Right cardiac atrium (tissue), 5 donors: ENCODE measurements at places on chromosomes 16 and 17. TPM values are rescaled to one million over a fixed set of nuclear protein-coding genes. Genes with fewer than 3 reads are reported as not detected.
A peak's percentile ranks its signal among the peaks of the same experiment; 100 is the strongest.

Gene SLC16A3
- 13.6 TPM for total RNA-seq

Gene TMEM106A
- total RNA-seq = 4.9 TPM

Gene FUS
- total RNA-seq = 144 TPM

Gene ARMC5
- total RNA-seq = 6.8 TPM

Gene FXR2
- total RNA-seq = 109 TPM

Gene MYH8
- not detected for total RNA-seq

Gene ZNF747
- total RNA-seq = 9.1 TPM

Gene HERPUD1
- total RNA-seq = 126 TPM

Gene CD300E
- total RNA-seq = 0.75 TPM

Gene CES2
- total RNA-seq = 47.6 TPM

Gene SLC5A10
- total RNA-seq = 2.3 TPM

Gene RDM1
- not detected for total RNA-seq

Gene KDM8
- total RNA-seq = 5.0 TPM

Gene TPSB2
- total RNA-seq = 3.7 TPM

Gene CCL11
- 5.5 TPM for total RNA-seq

Gene MT1A
- 27.5 TPM for total RNA-seq

Gene NHLRC4
- 0.51 TPM for total RNA-seq

DNA sequence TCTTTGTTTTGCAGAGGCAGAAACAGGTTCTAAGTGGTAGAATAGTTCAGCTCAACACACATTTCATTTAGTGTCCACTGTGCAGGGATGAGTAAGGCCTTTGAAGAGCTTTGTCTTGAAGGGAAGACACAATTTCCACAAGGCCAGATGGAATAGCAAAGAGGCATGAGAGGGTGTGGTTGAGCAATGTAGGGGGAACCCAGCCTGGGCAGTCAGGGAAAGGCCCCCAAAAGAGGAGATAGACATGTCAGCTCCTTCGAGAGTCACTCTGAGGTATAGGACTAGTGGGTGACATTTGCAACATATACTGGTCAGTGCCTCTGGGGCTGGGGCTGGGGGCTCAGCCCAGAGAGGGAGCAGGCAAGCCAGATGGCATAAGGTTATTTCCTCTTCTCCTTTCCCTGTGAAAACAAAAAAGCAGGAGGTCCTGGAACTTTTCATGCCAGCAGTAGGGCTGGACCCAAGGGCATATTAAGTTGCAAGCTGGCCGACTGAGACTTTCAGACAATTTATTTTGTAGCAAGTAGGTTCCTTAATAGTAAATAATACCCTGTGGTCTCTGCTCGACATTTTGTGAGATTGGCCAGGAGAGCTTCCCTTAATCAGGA, 7.1 kb downstream of the ALKBH5 start:
- DNase-seq = no peak

DNA sequence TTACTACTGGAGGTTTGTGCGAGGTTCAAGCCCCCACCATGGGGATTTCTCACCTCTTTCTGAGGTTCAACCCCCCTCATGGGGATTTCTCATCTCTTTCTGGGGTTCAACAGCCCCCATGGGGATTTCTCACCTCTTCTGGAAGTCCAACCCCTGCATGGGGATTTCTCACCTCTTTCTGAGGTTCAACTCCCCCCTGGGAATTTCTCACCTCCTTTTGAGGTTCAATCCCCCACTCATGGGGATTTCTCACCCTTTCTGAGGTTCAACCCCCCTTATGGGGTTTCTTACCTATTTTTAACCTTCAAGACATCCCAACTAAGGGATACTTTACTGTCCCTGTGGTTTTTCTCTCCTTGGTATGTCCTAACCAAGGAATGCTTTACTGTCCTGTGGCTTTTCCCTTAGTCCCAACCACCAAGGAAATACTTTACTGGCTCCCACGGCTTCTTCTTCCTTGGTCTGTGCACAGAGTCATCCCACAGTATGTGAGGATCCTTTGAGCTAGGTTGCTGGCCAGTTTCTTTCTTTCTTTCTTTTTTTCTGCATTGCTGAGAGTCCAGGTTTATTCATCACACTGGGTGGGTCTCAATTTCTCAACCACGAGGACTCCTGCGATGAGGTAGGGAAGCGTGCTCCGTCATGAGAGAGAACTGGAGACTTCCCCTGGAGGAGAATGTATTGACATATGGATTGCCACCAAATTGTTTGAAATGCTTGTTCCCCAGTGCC, 2140.2 kb downstream of the TP53TG3F start:
- DNase-seq = no peak

DNA sequence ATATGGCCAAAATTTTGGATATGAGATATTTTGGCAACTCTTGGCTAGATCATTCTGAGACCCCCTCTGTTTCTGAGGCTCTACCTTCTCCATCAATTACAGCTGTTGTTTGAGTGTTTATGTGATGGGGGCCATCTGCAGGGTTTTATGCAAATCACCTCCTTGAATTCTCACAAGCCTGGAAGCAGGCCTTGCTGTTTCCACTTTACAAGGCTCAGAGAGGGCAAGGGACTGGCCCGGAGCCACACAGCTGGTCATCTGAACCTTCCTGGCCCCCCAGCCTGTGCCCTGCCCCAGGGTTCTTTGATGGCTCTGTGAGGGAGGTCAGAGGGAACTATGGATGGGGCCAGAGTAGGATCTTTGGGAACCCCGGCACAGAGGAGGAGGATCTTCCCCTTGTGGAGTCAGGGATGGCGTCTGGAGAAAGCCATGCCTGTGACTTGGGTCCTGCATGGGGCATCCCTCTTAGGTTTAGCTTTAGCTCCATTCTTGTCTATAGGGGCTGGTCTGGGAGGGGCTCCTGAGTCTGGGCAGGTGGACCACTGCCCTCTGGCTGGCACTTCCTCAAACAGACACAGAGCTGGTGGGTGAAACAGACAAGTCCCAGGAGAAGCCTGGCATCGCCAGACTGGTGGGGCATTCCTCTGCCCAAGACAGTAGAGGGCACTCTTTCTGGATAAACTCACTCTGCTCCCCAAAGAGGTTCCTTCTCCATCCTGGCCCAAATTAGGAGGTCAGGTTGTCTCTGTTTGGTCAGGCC, 26.2 kb downstream of the IL21R start:
- DNase-seq = no peak

DNA sequence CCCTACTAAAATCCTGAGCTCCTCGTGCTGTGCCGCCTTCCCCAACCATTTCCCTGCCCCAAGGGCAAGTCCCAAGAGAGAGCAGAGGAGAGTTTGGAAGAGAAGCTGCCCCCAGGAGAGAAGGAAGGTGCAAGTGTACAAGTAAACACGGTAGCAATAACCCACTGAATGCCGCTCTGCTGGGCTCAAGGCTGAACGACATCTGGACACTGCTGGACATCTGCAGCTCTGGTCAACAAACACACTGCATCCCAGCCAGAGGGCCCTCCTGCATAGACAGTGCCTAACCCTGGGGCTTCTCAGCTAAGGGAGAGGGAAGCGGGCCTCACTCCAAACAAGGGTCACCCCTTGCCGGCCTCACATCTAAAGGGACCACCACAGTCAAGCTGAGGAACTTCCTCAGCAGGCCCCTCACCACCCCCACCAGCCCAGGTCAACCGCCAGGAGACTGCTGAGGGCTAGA, 12.7 kb downstream of the JUP start:
- peak; percentile 50 for DNase-seq

DNA sequence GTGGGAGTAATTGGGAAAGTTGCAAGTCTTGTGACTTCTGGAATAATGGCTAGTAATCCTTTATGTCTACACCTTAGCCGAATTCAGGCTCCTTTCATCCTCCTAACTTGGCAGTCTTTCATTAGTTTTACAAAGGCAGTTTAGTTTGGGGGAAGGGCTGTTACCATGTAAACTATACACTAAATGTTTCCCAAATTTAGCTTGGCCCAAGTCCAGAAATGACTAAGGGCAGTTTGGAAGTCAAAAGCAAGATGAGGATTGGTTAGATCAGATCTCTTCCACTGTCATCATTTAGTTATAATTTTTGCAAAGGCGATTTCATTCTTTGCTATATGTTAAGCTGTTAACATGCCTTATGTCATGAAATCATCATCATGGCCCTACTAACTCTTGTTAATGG, 115.4 kb upstream of the CACNG3 start:
- DNase-seq = no peak

DNA sequence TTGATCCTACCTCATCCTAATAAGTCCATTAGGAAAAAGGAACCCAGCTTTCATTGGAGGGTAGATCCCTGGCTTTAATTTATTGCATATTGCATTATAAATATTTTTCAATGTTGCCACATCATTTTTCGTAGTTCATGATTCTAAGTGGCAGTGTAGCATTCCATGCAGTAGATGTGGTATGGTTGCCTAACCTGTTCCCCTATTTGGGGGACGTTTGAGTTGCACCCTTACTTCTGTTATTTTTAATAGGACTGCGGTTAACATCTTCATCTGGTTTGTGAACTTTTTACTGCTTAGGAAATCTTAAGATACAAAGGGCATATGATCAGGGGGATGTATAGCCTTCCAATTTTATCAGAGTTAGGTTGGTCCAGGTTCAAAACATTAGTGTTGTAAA, 5.4 kb downstream of the SCPEP1 start:
- DNase-seq = no peak

DNA sequence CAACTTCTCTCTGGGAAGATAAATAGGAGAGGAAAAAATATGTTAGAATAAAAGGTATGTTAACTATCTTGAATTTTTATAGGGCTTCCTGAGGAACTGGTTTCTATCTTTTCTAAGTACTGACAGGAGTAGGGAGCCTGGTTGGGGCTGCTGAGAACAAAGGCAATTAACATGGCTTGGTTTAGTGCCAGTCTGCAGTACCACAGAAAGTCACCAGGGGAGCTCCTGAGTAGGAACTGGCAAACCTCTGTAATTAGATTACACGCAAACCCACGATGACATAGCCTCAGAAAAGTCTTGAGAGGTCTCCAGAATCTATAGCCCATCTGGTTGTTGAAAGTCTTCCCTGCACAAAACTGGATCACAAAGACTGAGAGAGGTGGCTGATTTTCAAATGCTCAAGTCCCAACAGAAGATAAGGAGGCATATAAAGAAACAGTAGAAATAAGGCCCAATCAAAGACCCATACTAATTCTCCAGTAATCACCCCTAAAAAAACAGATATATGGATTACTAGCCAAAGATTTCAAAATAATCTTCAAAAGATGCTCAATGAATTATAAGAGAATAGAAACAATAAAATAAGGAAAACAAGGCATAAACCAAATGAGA, 11.7 kb upstream of the CNTNAP4 start:
- DNase-seq = no peak

GRCh38 chr17:74918906-74919305, 4.1 kb downstream of the USH1G start:
- no peak for DNase-seq

DNA sequence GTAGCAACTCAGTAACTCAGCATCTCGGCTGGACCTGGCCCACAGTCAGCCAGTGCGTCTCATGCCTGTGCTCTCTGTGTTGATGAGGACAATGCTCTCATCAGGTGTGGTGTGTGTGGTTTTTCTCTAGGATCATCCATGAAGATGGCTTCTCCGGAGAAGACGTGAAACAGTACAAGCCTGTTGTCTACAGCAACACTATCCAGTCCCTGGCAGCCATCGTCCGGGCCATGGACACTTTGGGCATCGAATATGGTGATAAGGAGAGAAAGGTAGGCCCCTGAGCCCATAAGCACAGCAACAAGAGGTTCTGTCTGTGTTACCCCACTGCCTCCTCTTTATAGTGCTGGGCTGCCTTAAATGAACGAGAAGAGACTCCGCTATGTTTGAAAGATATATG, 84.5 kb downstream of the GNAO1 start:
- no peak for DNase-seq

DNA sequence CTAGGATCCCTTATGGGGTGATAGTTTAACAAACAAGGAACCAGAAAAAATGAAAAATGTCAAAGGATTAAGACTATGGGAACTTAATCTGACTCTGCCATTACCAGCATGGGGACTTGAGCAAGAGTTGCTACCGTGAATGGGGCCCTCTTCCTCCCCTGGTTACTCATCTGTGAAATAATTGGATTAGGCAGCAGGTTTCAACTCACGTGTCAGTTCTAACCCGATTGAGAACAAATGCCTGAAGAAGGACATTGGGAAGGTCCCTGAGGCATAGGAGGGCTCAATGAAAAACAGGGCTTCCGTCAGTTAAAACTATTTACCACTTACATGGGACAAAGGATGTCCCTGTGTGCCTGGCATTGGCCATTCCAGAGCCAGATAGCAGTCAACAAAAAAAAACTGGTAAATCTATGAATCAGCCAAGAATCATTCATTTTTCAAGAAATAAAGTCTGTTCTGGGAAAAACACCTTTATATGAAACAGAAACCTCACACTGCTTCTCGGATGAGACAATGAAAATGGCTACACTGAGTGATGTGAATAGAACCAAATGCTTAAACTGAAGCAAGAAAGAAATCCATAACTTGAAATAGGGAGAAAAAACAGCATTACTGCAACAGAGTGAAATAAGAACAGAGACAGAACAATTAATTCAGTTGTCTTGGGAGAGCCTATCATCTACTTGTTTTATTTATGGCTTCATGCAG, 104.3 kb downstream of the ADAMTS18 start:
- DNase-seq = no peak

GRCh38 chr17:71799657-71800056, 321.2 kb upstream of the SOX9 start:
- DNase-seq = no peak

- DNase-seq = peak; percentile 71
Observed at GRCh38 chr16:3879258-3879886, 1.1 kb downstream of the CREBBP start.

- no peak for DNase-seq
Observed at GRCh38 chr17:44990994-44991393, 22.9 kb upstream of the C1QL1 start.

DNA sequence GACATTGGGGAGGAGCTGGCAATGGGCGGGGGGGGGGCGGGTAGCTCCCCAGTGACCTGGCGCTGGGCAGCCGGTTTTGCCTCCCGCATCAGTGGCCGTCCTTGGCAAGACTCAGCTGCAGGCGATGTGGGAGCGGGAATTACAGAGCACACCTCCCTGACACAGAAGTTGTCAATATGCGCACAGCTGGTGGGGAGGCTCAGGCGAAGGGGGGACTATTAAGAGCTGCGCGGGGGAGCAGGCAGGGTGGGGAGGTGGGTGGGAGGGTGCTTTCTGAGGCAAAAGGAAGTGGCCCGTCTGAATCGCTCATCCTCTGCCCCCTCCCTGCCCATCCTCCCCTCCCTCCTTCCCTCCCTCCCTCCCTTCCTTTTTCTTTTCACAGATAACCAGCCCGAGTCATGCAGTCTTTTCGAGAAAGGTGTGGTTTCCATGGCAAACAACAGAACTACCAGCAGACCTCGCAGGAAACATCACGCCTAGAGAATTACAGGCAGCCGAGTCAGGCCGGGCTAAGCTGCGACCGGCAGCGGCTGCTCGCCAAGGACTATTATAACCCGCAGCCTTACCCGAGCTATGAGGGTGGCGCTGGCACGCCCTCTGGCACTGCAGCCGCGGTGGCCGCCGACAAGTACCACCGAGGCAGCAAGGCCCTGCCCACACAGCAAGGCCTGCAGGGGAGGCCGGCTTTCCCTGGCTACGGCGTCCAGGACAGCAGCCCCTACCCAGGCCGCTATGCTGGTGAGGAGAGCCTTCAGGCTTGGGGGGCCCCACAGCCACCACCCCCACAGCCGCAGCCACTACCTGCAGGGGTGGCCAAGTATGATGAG, 44.0 kb downstream of the SREBF1 start:
- no peak for DNase-seq

GRCh38 chr17:10605221-10605783, 51.8 kb downstream of the MYH3 start:
- DNase-seq = no peak

- no peak for DNase-seq
Observed at GRCh38 chr17:56602292-56603130, 9.0 kb downstream of the NOG start.

GRCh38 chr16:9231039-9231438, 139.6 kb downstream of the HAPSTR1 start:
- no peak for DNase-seq

- no peak for DNase-seq
Observed at GRCh38 chr16:81814751-81815428, 35.8 kb downstream of the PLCG2 start.

- DNase-seq = no peak
Observed at GRCh38 chr16:86751076-86752030, 173.0 kb downstream of the FOXL1 start.
